H9 (cell line): ENCODE measurements at places on chromosomes 1 and 21.

DNA sequence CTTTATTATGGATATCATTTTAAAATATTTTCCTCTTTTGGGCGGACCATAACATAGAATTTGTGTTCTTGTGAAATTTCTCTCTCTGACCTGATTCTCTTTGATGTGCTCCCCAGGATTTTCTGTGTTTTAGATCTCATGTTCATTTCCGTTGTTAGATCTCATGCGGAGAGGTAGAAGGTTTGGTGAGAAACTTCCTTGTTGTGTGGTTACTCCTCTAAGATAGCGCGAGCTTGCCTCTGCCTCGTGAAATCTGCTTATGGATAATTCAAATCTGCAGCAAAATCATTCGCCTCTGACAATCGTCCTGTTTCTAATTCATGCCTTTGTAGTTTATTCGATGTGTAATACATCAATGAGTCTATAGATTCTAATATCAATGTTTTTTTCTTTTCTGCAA lies 580.4 kb downstream of the USP25 start:
- DNase-seq: no peak
- H3K4me3 ChIP-seq: no peak overlapping the region
- H3K36me3 ChIP-seq: no peaks in the 10 kb centered on the region
- no peaks in the 10 kb centered on the region for H3K27me3 ChIP-seq
- H3K27ac ChIP-seq: no peak overlapping the region

DNA sequence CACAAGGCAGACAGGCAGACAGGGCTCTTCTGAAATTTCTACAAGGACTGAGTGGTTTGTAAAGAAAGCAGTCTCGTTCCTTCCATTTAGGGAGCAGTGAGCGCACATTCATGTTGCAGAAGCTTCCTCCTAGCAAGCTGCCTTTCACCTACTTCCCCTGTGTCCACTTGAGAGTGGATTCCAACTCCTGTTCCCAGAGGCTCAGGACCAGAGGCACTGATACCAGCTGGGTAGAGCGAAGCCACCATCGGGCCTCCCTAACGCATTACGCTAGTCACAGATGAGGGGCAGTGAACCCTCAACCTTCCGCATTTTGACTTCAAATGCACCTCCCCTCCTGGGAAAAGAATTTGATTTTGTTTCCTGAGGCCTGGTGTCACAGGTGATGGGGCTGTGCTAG lies 215.8 kb downstream of the SIPA1L2 start:
- H3K27ac ChIP-seq: no peak overlapping the region
- no peaks in the 10 kb centered on the region for H3K27me3 ChIP-seq
- H3K4me3 ChIP-seq: no peak overlapping the region
- no peak for DNase-seq
- H3K36me3 ChIP-seq: peaks cover 10% of the 10 kb centered on the region

DNA sequence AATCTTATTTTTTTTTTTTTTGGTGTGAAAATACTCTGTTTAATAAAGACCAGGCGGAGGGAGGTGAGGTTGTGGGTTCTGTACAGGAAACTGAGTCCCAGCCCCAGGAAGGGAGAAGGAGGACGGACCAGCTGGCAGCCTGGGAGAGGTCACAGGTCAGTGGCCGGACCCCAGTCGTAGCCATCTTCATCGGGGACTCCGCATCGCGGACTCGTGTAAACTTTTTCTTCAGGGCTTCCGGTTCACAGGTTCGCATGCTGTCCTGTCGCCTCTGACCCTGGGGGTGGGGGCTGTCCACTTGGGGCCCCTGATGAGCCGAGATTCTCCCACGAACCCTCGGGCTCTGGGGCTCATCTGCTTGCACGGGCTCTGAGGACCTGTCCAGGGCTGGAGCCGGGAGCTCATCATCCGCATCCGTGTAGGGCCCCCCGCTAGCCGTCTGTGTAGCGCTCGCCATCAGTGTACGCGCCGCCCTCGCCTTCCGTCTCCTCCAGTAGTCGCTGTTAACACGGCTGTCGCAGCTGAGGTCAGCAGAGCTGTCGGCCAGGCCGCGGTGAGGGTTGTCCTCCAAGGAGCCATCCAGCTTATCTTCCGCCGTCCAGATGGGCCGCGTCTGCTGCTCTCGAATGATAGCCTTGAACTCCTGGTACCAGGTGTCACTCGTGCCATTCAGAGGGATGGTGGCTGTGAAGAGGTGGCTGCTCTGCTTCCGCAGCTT lies 975.7 kb upstream of the PRMT6 start:
- no peak overlapping the region for H3K27ac ChIP-seq
- no peaks in the 10 kb centered on the region for H3K27me3 ChIP-seq
- H3K4me1 ChIP-seq: no peaks in the 10 kb centered on the region
- H3K4me3 ChIP-seq: no peak overlapping the region

DNA sequence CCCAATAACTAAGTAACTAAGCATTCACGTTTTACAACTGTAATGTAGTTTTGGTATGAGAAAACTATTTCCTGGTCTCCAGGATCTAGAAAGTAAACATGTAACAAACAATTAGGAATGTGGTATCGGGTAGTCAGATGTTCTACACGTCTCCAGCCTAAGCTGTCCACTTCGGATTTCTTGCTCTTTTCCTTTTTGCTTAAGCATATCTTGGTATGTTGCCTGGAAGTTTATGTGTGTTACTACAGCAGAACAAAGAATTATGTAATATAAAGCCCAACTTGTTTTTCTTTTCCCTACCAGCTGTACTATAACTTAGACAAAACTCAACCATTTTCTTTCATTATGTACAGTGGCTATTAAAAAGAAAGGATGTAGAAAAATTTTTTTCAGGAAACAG lies 20.4 kb upstream of the WARS2 start:
- no peaks in the 10 kb centered on the region for H3K4me1 ChIP-seq
- no peak for DNase-seq
- no peak overlapping the region for H3K4me3 ChIP-seq
- H3K27ac ChIP-seq: no peak overlapping the region

- H3K4me1 ChIP-seq: no peaks in the 10 kb centered on the region; the same call in 1 of the 2 replicates
- H3K27ac ChIP-seq: no peak overlapping the region
- peaks cover 1% of the 10 kb centered on the region; the same call in 1 of the 3 replicates for H3K36me3 ChIP-seq
- H3K4me3 ChIP-seq: no peak overlapping the region
- no peak for DNase-seq
These were observed 25.7 kb downstream of the LHX4 start for GRCh38 chr1:180255536-180256340.

DNA sequence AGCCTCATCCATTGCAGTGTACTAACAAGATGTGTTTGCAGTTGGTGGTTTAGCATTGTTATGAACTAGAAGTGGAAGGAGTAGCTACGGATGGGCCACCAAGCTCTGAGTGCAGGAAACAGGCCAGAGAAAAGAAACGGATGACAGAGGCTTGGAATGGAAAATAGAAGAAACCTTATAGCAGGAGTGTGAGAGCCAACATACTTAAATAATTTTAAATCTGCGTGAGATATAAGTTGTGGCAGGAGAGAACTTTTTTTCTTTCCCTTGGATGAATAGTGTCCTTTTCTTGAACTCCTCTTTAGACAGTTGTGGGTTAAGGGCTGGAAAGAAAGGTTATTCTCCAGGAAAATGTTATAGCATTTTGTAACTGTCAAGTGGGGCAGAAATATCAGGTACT lies 54.2 kb downstream of the RGL1 start:
- no peak overlapping the region for H3K27ac ChIP-seq
- H3K36me3 ChIP-seq: no peaks in the 10 kb centered on the region
- DNase-seq: no peak
- H3K4me3 ChIP-seq: no peak overlapping the region
- no peaks in the 10 kb centered on the region for H3K27me3 ChIP-seq

- peaks cover 7% of the 10 kb centered on the region for H3K4me1 ChIP-seq
- H3K4me3 ChIP-seq: no peak overlapping the region
- peaks cover 26% of the 10 kb centered on the region for H3K36me3 ChIP-seq
- no peak overlapping the region for H3K27ac ChIP-seq
- no peaks in the 10 kb centered on the region for H3K27me3 ChIP-seq
These were observed 235.0 kb upstream of the NFIA start for GRCh38 chr1:60847391-60847790.

GRCh38 chr1:245201827-245202226 lies 47.0 kb downstream of the KIF26B start:
- DNase-seq: no peak
- H3K4me1 ChIP-seq: peaks cover 4% of the 10 kb centered on the region; the same call in 1 of the 2 replicates

DNA sequence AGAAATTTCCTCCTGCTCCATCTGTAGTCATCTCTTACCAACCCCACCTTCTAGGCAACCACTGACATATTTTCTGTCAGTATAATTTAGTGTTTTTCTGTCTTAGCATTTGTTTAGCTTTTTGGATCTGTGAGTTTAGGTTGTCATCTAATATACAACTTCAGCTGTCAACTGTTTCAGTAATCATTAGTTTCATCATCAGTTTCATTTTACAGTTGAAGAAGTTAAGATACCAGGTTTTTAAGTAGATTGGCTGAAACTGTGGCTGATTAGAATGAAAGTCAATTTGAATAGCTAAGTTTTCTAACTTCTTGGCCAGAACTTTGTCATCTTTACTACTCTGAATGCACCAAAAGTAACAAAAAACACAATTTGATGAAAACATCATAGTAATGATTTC lies 1957.3 kb downstream of the NCAM2 start:
- H3K27ac ChIP-seq: no peak overlapping the region
- no peaks in the 10 kb centered on the region for H3K27me3 ChIP-seq
- DNase-seq: no peak
- no peak overlapping the region for H3K4me3 ChIP-seq
- no peaks in the 10 kb centered on the region for H3K36me3 ChIP-seq

DNA sequence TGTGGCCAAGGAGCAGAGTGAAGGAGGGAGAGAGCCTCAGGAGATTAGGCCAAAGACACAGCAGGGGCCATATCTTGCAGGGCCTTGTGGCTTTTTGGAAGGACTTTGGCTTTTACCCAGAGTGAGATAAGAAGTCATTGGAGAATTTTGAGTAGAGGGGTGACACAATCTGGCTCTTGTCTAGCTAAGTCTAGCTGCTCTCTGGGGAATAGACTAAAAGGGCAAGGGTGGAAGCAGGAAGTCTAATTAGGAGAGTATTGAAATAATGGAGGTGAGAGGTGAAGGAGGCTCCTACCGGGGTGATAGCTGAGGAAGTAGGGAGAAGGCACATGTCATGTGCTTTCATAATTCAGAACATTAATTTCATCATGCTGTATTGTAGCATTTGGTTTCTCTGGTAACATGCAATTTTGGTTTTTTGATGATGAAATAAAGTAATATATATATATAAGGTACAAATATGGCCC lies 34.3 kb upstream of the KCNA3 start:
- no peaks in the 10 kb centered on the region for H3K27me3 ChIP-seq
- H3K4me1 ChIP-seq: no peaks in the 10 kb centered on the region
- H3K36me3 ChIP-seq: no peaks in the 10 kb centered on the region
- no peak overlapping the region for H3K27ac ChIP-seq

DNA sequence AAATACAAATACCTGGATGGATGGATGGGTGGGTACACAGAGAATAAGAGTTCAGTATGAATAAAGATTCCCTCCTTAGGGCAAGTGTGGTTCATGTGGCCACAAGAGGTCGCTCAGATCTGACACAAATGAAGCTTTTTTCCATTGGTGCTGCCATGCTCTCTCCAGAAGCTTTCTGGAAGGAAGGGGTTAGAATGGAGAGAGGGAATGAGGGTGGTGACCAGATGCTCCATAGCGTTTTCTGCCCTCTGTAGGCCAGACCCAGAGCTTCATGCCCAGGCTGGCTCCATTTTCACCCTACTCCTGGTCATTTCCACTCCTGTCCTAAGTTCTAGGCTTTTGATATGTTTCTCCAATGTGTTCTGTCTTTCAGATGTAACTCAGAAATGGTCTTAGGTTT lies 3.3 kb upstream of the FCRL6 start:
- no peaks in the 10 kb centered on the region for H3K36me3 ChIP-seq
- DNase-seq: peak; percentile 86
- no peaks in the 10 kb centered on the region for H3K27me3 ChIP-seq
- H3K4me3 ChIP-seq: no peak overlapping the region
- H3K27ac ChIP-seq: no peak overlapping the region

DNA sequence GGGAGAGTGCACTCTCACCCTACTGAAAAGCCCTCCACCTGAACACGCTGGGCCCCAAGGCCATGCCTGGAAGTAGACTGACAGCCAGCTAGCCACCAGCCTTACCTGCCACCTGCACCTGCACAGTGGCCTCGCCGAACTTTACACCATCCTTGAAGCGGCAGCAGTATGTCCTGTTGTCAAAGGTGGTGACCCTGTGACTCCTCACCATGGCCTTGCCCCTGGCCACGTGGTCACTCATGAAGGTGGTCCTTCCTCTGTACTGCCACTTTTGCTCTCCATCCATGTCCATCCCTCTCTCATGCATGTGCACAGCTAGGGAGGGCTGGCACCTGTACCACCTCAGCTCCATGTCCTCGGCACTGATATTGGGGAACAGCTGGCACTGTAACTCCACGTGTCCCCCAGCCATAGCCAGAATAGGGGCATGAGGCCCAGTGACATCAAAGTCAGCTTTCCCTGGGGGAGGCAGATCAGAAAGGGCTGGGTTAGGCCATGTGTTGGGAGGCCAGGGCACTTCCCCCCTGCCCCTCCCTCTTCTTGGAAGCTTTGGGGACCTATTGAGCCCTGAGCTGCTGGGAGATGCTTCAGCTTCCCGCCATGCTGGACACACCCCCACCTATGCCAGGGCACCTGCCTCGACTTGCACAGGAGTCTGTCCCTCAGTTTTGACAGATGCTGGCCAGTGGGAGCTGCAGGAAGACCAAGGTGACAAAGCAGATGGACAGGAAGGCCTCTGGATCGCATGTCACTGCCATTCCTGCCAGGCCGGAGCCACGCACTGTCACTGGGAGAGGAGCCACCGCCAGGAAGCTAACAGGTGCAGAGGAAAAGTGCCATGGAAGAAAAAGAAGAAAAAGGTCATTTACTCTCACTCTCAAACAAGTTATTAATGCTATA lies 24.6 kb downstream of the RNF187 start:
- H3K27ac ChIP-seq: no peak overlapping the region
- peaks cover 12% of the 10 kb centered on the region for H3K27me3 ChIP-seq
- no peak for DNase-seq
- H3K4me3 ChIP-seq: no peak overlapping the region; the same call in 2 of the 3 replicates
- H3K36me3 ChIP-seq: no peaks in the 10 kb centered on the region

DNA sequence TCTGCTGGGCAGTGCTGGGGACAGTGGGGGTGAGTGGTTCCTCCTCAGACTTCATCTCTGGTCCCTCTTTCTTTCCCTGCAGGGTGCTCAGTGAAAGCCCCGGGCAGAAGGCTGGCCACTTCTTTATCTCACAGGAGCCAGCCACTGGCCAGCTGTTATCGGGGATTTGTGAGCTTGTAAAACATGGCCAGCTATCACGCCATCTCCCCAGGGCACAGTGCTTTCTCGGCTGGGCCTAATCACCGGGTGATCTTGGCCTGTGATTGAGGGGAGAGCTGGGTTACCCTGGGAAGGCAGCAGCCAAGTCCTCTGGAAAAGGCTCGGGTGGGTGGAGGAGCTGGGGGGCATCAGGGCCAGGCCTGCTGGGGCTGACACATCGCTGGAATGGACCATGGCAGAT lies 83.0 kb downstream of the IGSF21 start:
- H3K27me3 ChIP-seq: no peaks in the 10 kb centered on the region
- no peak overlapping the region for H3K27ac ChIP-seq
- no peaks in the 10 kb centered on the region for H3K4me1 ChIP-seq
